Progenitor cell of endocrine pancreas (in vitro differentiated cells): ENCODE measurements at places on chromosomes 3 and 15. TPM values are rescaled to one million over a fixed set of nuclear protein-coding genes. Genes with fewer than 3 reads are reported as not detected.

Gene HTR3E
- total RNA-seq = not detected in 2 replicates

Gene CCRL2
- total RNA-seq = not detected in 2 replicates

GRCh38 chr3:113730550-113730949, 15.5 kb downstream of the NAA50 start:
- no peak overlapping the region for H3K4me3 ChIP-seq
- no peak for DNase-seq
- H3K4me1 ChIP-seq = no peaks in the 10 kb centered on the region
- H3K27ac ChIP-seq = peak overlapping the region; percentile 26
- no peaks in the 10 kb centered on the region for H3K27me3 ChIP-seq
- peaks cover 4% of the 10 kb centered on the region for H3K36me3 ChIP-seq

- no peak overlapping the region for H3K4me3 ChIP-seq
- no peaks in the 10 kb centered on the region for H3K27me3 ChIP-seq
- H3K36me3 ChIP-seq = peaks cover 11% of the 10 kb centered on the region
- H3K4me1 ChIP-seq = peaks cover 6% of the 10 kb centered on the region
- no peak for DNase-seq
Measured at GRCh38 chr3:14459787-14460186, 57.4 kb downstream of the SLC6A6 start.

DNA sequence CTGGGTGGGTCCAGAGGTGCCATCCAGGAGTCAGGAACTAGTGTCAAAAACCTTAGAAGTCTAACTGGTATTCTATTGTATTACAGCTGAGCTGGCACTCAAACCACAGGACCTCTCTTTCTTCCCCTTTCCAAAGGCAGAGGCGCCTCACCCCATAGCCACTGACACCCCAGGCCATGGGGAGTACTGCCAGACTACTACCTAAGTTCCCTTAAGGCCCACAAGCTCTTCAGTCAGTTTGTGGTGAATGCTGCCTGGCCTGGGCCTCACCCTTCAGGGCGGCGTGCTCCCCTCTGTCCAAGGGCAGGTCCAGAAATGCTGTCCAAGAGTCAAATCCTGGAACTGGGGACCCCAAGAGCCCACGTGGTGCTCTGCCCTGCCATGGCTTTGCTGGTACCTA, 43.0 kb upstream of the FGF7 start:
- no peak for DNase-seq
- no peak overlapping the region for H3K27ac ChIP-seq
- no peak overlapping the region for H3K4me3 ChIP-seq
- peaks cover 2% of the 10 kb centered on the region for H3K4me1 ChIP-seq
- H3K27me3 ChIP-seq = no peaks in the 10 kb centered on the region
